ENCODE measurements at places on chromosomes 12 and 14. TPM values are rescaled to one million over a fixed set of nuclear protein-coding genes. Genes with fewer than 3 reads are reported as not detected.
A peak's percentile ranks its signal among the peaks of the same experiment; 100 is the strongest.

Gene CIDEB
- 1.5 TPM for total RNA-seq

GRCh38 chr12:57797933-57798332 lies 15.3 kb downstream of the TSFM start:
- H3K4me1 ChIP-seq = no peaks in the 10 kb centered on the region
- H3K27me3 ChIP-seq = no peaks in the 10 kb centered on the region
- no peak overlapping the region for H3K4me3 ChIP-seq
- peaks cover 83% of the 10 kb centered on the region for H3K36me3 ChIP-seq

Gene C12orf54
- not detected for total RNA-seq

- H3K4me1 ChIP-seq = no peaks in the 10 kb centered on the region
- no peaks in the 10 kb centered on the region for H3K36me3 ChIP-seq
- H3K27ac ChIP-seq = no peak overlapping the region
- no peaks in the 10 kb centered on the region for H3K27me3 ChIP-seq
- no peak for DNase-seq
- H3K4me3 ChIP-seq = no peak overlapping the region
Observed at GRCh38 chr12:52442600-52443061, 8.5 kb upstream of the KRT75 start.

Gene FGF6
- 0.73 TPM for total RNA-seq

Gene SMOC1
- total RNA-seq = 8.4 TPM

DNA sequence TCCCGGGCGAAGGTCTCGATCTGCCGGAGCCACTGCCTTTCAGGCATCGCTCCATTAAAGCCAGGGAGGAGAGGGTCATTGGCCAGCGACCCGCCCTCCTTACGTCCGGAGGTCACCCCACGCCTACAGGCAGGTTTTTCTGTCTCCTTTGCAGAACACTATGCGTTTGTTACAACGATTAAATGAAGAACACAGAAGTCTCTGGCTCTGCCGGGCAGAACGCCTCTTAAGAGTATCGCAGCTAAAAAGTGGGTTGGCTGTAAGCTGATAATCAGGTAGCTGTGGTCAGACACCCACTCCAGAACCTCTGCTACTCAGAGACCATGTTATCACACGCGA lies 15.0 kb downstream of the OTX2 start:
- no peaks in the 10 kb centered on the region for H3K36me3 ChIP-seq
- H3K4me1 ChIP-seq = no peaks in the 10 kb centered on the region
- H3K27me3 ChIP-seq = peaks cover 75% of the 10 kb centered on the region
- H3K4me3 ChIP-seq = no peak overlapping the region
- no peak overlapping the region for H3K27ac ChIP-seq
- no peak for DNase-seq

- H3K4me3 ChIP-seq = no peak overlapping the region
- H3K27ac ChIP-seq = no peak overlapping the region
- peaks cover 9% of the 10 kb centered on the region for H3K4me1 ChIP-seq
- no peak for DNase-seq
Observed at GRCh38 chr14:92456215-92457015, 57.2 kb upstream of the RIN3 start.

Gene BAZ2A
- total RNA-seq = 49.3 TPM

DNA sequence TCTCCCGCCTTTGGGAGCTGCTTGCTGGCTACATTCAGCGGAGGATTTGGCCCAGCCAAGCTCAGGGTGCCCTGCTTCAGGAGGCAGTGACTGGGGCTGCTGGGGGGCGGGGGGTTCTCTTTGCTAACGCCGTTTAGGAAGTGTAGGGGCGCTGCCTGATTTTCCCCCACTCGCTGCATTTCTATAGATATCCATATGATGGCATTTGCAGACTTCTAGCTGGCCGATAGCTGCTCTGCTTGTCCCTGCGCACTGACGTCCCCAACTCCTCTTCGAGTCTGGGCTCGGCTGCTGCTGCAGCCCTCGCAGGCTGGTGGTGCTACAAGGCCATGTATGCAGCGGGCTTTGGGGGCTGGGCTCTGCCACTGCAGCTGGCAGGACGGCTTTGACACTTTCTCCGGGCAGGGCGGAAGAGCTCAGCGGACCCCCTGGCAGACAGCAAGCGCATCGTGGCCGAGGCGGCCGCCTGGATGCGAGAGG lies 3.1 kb downstream of the LRFN5 start:
- H3K4me1 ChIP-seq = no peaks in the 10 kb centered on the region
- no peak overlapping the region for H3K27ac ChIP-seq
- DNase-seq = no peak
- H3K4me3 ChIP-seq = peak overlapping the region; percentile 24
- H3K27me3 ChIP-seq = peaks cover 54% of the 10 kb centered on the region

Gene VRTN
- total RNA-seq = not detected

Gene CISTR
- total RNA-seq = not detected

Measured in gastrocnemius medialis (tissue), 4 donors.